ENCODE measurements at places on chromosomes 11 and 22. TPM values are rescaled to one million over a fixed set of nuclear protein-coding genes. Genes with fewer than 3 reads are reported as not detected.

NXPE1 gene
- total RNA-seq = not detected

TSGA10IP gene
- not detected for total RNA-seq

SCGB1A1 gene
- not detected for total RNA-seq

C11orf42 gene
- total RNA-seq = not detected

MPEG1 gene
- not detected for total RNA-seq

C11orf97 gene
- total RNA-seq = not detected

DEUP1 gene
- not detected for total RNA-seq

NEAT1 gene
- total RNA-seq = 12.7 TPM

EIF3F gene
- total RNA-seq = 326 TPM

NLRP10 gene
- not detected for total RNA-seq

ANO1 gene
- 0.40 TPM for total RNA-seq

OR52E5 gene
- total RNA-seq = not detected

MYO7A gene
- total RNA-seq = 0.69 TPM

TNKS1BP1 gene
- 53.1 TPM for total RNA-seq

OR52H1 gene
- not detected for total RNA-seq

DCHS1 gene
- 23.9 TPM for total RNA-seq

Data from mammary microvascular endothelial cell (primary cell).